Activated T-helper 9 cell treated with anti-CD3 and anti-CD28 coated beads, Interleukin-2, amount 50 U/mL, for 16 hours (primary cell): ENCODE measurements at places on chromosomes 13 and 19.

DNA sequence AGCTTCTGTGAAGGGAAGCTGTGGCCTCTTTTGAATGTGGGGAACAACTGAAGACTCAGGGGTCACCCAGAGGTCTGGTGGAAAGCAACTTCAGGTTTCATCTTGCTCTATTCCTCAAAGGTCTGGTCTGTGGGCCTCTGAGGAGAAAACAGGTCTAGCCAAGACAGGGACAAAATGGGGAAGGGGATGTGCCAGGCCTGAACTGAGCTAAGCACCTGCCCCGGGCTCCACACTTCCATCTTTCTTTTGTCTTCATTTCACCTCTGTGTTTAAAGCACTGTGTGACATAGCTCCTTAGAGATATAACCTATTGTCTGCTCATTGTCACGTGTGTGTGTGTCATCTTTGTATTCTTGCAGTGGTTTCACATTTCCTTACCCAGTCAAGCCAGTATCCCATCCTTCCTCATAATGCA is 19.9 kb upstream of the GDF15 start:
- no peak for DNase-seq

- no peak for DNase-seq
Observed at GRCh38 chr19:1861599-1862031, 1.8 kb downstream of the KLF16 start.

- no peak for DNase-seq
Observed at GRCh38 chr13:30722361-30722760, 13.0 kb upstream of the ALOX5AP start.

DNA sequence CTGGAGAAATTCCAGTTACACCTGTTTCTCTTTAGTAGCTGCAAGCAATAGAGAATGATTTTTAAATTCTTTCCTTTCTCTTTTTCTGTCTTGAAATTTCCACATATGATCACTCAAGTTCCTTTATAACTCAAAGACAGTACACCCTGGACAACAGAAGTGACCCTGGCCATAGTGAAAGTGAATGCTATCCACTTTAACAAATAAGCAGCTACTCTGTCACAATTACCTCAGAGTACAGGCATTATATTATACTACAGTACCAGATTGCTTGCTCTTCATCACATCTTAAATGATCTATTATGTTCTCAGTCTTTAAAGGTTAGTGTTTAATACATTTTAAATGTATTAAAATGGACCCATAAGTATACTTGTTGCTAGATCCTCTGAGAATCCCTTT is 136.2 kb downstream of the KLF12 start:
- no peak for DNase-seq

DNA sequence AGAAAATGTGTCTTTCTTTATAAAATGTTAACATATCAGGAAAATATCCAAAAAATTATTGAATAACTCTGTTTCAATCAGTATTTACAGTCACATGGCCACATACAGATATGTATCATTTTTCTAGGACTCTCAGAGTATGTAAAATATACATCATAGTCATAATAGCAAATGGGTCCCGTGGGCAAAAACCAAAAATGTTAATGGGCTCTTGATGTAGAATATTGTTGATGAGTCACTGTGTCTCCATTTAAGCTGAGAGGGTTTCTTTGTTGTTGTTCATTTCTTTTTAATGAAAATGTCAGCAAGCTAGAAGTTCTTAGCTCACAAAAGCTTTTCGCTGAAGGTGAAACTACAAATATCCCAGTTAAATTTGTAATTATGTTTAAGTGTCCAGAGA is 1713.1 kb upstream of the PCDH20 start:
- DNase-seq: no peak

GRCh38 chr19:48174445-48175030 is 4.1 kb downstream of the ZSWIM9 start:
- DNase-seq: no peak

DNA sequence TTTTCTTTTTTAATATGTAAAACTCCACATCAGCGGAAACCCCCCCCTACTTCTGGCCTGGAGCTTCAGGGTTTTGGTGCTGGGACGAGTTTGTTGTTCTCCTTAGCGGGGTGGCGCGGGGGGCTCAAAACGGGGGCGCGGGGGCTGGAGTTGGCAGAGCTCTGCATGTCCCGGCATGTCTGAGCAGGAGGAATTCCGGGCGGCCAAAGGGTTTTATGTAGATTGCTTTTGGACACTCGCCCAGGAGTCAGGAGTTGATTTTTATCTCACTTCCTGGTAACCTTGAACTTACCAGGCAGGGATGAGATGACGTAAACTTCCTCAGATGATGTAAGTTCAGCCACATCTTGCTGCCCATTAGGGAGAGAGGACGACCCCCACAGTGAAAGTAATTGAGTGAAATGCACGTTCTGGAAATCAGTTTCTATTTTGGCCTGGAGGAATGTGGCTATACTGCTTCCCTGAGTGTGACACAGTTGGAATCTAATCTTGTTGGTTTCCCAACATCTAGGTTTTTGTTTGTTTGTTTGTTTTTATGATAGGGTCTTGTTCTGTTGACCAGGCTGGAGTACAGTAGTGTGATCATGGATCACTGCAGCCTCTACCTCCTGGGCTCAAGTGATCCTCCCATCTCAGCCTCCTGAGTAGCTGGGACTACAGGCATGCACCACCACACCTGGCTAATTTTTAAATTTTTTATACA is 21.0 kb upstream of the GDF15 start:
- DNase-seq: no peak

GRCh38 chr19:10037809-10038208 is 24.5 kb downstream of the RDH8 start:
- DNase-seq: no peak

- no peak for DNase-seq
Observed at GRCh38 chr13:110885966-110886869, 28.7 kb downstream of the ANKRD10 start.

DNA sequence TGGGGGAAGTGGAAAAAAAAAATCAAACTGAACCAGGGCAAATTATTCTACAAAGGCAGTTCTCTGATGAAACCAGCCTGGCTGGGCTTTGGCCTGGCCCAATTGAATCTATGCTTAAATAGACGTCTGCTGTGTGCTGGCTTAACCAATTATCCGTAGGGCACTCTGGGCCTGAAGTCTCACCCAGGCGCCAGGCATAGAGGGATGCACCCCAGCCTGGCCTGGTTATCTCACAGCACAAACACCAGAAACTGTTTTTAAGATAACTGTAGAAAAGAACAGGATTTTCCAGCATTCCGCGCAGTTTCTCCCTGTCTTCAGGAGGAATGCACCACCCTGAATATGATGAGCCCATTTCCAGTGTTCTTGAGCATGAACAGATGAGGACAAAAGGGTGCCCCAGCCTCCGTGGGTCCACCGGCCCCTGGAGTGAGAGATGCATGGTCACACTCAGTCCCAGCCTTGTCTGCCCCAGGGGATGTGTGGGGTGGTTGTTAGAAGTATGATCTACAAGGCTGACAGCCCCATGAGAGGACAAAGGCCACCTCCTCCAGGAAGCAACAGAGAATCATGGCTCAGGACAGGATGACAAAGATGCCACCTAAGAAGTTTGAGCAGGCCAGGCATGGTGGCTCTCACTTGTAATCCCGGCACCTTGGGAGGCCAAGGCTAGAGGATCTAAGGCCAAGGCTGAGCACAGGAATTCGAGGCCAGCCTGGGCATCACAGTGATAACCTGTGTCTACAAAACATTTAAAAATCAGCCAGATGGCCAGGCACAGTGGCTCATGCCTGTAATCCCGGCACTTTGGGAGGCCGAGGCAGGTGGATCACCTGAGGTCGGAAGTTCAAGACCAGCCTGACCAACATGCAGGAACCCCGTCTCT is 50.2 kb downstream of the PEPD start:
- DNase-seq: no peak

- no peak for DNase-seq
Observed at GRCh38 chr13:84400706-84401105, 518.4 kb upstream of the SLITRK1 start.

GRCh38 chr13:113915012-113915763 is 51.3 kb upstream of the GAS6 start:
- no peak for DNase-seq

DNA sequence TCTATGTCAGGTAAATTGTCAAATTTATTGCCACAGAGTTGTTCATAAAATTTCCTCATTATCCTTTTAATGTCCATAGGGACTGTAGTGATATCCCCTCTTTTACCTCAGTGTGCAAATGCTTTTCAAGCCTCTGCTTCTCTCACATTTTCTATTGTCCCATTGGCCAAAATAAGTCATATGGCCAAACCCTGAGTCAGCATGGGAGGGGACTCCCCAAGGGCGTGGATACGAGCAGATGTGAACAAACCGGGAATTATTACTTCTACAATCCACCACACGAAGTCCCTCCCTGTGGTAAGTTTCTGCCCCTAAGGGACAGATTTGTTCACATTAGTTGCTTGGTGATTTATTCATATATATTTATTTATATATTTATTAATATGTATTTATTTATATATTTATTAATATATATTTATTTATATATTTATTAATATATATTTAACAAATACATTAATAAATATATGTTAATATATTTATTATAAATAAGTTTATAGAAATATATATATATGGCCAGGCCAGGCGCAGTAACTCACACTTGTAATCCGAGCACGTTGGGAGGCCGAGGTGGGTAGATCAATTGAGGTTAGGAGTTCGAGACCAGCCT is 20.1 kb upstream of the CAMSAP3 start:
- no peak for DNase-seq

DNA sequence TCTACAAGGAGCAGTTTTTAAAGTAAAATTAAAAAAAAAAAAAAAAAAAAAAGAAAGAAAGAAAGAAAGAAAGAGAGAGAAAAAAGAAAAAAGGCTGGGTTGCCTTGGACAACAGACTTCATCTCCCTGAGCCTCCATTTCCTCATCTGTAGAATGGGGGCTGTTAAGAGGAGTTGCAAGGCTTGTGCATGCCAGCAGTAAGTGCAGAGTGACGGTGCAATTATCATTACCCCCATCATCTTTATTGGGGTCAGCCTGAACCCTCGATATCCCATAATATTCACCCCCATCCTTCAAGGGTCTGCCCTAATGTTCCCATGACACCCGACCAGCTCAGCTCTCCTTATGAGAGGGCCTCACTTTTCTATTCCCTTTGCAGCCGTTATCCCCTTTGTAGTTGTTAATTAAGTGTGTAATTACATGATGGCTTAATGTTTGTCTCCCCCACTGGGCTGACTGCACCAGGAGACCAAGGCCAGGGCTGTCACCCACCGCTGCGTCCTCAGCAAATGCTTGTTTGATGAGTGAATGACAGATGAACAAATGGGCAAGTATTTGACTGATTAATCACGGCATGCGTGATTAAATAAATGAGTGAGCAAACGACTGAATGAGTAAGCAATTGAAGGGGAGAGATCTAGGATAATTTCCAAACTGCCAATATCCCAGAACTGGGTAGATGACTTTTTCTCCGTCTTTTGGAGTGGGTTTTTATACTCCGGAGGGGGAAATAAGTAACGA is 10.1 kb downstream of the FOSB start:
- DNase-seq: no peak

DNA sequence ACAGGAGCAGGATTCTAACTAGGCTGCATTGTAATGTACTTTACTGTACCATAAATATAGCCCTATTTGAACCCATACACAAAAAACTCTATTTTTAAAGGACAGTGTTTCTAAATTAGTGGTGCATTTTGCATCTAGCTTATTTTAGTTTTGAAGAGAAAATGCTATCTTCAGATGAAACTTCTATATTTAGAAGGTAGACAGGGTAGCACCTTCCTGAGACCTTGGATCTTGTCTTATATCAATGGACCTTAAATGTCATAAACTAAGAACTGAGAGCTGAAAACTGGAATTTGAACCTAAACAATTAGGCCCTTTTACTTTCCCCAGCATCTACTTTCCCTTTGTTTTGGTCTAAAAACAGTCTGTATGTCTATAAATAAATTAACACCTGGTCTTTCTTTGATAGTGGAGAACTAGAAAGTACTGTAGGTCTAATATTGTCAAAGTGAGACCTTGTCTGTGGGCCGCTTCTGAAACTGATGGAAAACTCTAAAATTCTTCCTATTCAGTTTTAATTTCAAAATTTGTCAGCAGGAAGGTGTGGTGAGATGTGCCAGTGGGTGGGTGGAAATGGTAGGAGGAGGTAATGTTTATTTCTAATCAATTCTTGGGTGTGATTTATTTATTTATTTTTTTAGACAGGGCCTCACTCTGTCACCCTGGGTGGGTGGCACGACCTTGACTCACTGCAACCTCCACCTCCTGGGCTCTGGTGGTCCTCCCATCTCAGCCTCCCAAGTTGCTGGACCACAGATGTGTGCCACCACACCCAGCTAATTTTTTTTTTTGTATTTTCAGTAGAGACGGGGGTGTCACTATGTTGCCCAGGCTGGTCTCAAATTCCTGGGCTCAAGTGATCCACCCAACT is 10.1 kb downstream of the COG3 start:
- no peak for DNase-seq

DNA sequence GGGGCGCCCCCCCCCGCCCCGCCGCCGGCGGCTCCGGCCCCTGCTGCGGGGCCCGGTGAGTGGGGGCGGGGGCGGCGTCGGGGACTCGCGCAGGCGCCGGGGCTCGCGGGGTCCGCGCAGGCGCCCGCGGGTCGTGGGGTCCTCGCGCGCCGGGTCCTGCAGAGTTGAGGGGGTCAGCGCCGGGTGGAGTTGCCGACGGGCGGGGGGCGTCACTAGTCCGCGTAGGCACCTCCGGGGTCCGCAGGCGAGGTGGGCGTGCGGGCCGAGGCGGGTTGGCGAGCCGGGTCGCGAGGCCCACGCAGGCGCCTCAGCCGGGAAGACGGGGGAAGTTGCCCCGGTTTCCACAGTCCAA is 365 bp downstream of the PPP6R1 start:
- peak; percentile 40 for DNase-seq

- DNase-seq: no peak
Observed at GRCh38 chr19:55681131-55682092, 6.4 kb downstream of the EPN1 start.

- no peak for DNase-seq
Observed at GRCh38 chr13:113949546-113949945, 24.3 kb downstream of the C13orf46 start.

- no peak for DNase-seq
Observed at GRCh38 chr13:34886121-34886875, 55.8 kb upstream of the NBEA start.
